ENCODE measurements at places on chromosomes 16 and 17.

- DNase-seq = no peak
Observed at GRCh38 chr16:8677481-8677880, 3.1 kb downstream of the ABAT start.

GRCh38 chr17:38739305-38739704 is 8.8 kb downstream of the PCGF2 start:
- DNase-seq = no peak

- peak; percentile 84 for DNase-seq
Observed at GRCh38 chr16:54242199-54242598, 44.4 kb downstream of the IRX3 start.

GRCh38 chr17:46796524-46796923 is 22.0 kb downstream of the WNT3 start:
- no peak for DNase-seq
